ENCODE measurements at places on chromosomes 6 and 20.
A peak's percentile ranks its signal among the peaks of the same experiment; 100 is the strongest.

DNA sequence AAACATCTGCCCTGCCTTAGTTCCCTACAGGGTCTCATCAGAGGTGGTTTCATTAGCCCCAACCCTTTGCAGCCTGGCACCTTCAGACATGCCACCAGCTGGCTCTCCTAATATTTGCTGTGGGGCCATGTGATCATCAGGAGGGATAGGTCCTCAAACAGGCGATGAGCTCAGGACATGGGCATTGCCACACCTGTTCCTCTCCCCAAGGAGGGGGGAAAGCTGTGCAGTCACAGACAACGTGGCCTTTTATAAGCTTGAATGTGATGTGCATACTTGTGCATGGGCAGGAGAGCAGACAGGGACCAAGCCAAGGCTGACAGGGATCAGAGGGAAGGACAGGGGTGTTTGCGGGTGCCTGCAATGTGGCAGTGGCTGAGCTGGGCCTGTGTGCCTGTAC lies 78.8 kb upstream of the ZNFX1 start:
- no peak for DNase-seq

DNA sequence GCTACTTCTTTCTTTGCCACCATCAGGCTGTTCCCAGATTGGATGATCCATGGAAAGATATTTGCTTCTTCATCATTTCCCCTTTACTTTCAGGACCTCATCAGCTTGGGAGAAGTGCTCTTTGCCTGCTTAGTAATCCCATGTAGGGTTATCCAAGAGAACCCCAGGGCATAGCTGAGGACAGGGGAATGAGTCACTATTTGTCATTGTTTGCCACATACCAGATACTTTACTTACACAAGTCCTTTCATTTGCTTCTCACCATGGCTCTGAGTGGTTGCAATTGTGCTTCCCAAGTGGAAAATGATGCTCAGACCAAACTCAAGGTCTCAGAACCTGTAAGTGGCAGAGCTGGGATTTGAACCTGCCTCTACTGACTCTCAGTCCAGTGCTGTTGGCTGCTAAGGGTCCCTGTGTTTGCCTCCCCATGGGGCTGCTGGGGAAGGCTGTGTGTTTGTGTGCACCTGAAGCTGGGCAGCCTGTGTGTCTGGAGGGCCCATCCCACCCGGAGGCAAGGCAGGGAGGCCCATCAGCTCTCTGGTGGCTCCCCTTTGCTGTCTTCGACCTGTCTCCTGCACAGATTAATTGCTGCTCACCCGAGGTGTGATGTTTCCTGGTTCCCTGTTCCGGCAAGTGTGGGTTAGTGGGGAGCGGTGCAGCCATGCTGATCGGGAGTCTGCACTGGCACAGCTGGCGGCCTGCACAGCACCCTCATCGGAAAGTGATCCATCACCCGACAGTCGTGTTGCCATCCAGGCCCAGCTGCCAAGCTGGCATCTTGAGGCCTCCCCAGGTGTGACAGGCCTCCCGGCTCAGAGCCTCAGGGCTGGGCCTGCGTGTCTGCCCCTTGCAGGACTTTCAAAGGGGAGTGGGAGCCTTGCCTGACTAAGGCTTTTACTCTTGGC lies 228.8 kb downstream of the DHX35 start:
- DNase-seq, result peak; percentile 4

- DNase-seq, result no peak
These were observed 126.9 kb upstream of the UFL1 start for GRCh38 chr6:96394727-96395126.

- DNase-seq, result peak; percentile 64
These were observed 52.0 kb upstream of the FYN start for GRCh38 chr6:111925296-111925695.

GRCh38 chr20:32574296-32575226 lies 10.6 kb downstream of the NOL4L start:
- peak; percentile 83 for DNase-seq

DNA sequence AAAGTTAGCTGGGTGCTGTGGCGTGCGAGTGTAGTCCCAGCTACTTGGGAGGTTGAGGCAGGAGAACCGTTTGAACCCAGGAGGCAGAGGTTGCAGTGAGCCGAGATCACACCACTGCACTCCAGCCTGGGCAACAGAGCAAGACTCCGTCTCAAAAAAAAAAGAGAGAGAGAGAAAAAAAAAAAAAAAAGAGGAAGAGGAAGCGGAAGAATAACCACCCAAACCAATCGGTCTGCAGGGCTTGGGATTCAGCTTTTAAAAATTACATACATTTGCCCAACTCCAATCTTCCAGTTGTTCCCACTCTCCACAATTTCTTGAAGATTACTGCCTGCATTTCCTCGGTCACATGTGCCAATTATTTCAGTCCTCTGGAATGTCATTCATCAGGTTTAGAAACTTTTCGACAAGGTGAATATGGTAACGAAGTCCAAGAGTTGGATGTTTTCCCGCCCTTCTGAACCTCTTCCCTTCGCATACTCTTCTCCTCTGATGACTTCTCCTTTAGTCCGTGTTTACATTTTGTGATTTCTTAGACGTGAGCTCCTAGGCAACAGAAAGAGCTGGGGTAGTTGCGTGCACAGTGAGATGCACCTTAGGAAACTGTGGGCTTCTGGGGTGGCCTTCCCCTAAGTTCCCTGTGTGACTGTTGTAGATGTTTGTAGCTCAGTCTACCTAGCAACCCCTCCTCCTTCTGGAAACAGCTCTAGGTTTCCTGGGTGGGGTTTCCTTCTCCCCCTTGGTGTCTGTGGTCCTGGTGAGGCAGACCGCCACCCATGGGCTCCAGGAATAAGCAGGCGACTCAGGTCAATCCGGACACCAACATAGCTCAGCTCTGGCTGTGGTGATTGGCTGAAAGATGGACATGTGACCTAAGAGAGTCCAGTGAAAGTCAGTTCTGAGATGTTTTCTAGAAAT lies 63.0 kb upstream of the NCOA3 start:
- no peak for DNase-seq

DNA sequence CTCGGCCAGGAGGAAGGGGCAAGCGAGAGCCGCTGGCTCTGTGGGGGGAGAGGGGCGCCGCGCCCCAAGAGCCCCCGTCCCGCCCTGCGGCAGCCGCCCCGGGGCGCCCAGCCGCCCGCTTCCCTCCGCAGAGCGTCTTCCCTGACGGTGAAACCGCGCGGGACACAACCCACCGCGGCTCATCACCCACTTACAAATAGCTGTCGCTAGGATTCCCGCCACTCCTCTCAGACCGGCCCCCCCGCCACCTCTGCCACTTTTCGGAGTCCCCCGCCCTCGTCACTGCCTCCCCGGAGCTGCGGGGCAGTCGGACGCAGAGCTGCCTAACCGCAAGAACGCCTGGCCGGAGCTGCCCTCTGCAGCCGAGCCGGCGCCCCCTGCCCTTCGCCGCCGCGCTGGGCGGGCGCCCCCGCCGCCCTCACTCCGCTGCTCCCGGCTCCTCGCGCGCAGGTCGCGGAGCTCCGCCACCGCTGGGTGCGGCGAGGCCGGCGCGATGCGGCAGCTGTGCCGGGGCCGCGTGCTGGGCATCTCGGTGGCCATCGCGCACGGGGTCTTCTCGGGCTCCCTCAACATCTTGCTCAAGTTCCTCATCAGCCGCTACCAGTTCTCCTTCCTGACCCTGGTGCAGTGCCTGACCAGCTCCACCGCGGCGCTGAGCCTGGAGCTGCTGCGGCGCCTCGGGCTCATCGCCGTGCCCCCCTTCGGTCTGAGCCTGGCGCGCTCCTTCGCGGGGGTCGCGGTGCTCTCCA lies at the start of gene SLC35D3:
SLC35D3 (plus strand) TSS at position 366 of the 749 bp plus-strand sequence; CDS start at position 494, 128 bp downstream.
- DNase-seq, result no peak

DNA sequence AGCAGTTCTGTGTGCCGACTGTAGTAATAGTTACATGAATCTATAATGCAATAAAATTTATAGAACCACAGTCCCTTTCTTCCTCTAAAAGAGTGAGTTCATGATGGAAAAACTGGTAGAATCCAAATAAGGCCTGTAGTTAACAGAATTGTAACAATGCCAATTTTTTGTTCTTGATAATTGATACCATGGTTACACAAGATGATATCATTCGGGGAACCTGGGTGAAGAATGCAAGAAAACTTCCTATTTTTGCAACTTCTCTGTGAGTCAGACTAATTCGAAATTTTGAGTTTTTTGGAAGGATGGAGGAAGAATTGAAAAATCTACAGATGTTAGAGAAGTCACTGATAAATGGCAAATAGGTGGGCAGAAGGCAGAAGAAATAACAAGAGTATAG lies 381.8 kb downstream of the CDKAL1 start:
- peak; percentile 75 for DNase-seq

DNA sequence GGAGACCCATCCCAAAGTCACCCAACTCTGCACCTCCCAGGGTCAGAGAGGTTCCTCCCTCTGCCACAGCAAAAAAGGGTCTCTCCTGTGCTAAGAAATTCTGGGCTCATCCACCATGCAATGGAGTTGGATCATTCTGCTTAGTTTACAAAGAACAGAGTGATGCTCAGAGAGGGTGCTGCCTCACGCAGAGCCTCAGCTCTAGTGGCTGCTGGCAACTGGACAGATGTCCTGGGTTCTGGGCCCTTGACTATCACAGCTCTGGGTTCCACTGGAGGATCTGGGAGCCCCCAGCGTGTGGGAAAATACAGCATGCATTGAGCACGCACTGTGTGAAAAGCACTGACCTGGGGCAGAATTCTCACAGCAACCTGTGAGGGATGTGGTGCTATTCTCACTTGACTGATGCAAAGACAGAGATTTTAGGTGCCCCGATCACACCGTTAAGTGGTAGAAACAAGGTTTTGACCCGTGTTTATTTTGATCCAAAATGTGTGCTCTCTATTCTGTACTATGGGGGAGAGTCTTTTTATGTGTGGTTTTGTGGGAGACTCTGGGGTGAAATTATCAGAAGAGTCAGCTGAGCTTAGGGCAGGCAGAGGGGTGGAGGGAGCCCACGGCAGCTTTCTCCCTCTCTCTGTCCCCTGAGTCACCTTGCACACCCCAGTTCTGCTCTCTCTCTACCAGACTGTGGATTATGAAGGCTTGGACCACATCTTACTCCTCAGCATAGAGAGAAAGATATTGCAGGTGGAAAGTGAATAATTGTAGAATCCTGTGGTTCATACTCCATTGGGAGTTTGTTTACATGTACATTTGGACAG lies 19.9 kb downstream of the TREML4 start:
- DNase-seq, result no peak

DNA sequence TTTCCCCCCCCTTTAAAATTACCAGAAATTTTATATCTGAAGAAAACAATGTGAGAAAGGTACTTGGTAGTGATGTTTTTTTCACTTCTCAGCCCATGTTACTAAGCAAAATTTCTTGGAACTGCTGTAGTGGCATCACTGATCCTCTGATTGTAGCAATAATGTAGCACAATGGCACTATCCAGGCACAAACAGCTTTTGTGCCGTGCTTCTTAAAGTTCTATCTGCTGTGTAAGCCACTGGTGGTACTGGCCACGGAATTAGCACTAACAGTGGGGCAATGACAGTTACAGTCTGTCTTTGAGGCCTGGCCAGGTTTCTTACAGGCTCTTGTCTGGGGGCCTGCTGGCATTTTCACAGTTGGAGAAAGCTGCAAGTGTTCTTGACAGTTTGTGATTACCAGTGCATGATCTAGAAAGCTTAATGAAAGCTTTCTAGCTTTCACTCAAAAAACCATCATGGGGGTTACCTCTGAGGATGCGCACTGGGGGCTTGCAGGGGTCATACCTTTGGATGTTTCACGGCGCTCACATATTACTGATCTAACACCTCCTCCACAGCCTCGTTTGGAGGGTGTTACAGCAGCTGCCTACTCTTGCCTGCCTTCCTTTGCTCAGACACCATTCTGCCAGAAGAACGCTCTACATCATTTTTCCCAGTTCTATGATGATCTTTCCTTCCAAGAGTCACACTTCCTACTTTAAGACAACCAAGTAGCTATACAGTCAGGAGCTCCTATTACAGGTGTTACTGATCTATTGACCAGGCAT lies 58.4 kb upstream of the ARMH2 start:
- no peak for DNase-seq

GRCh38 chr6:27791182-27791943 lies 120.8 kb downstream of the OR2B2 start:
- DNase-seq, result peak; percentile 89

DNA sequence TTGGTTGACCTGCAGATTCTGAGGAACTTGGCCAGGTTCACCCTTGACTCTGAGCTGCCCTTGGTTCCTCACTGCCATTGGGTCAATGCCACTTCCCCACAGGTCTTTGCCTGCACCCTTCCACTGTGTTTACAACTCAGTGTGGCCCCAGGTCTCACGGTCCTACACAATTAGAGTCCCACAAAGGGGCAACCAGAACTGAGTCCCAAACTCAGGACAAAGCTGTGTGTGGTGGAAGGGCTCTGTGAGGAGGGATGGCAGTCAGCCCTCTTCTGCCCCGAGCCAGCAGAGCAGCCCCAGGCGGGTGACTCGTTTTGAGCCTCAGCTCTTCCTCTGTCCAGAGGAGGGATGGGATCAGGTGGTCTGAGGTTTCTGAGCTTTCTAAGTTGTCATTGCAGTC lies 69.5 kb downstream of the NPEPL1 start:
- DNase-seq, result no peak
